ENCODE measurements at places on chromosomes 2 and 18. TPM values are rescaled to one million over a fixed set of nuclear protein-coding genes. Genes with fewer than 3 reads are reported as not detected.

DNA sequence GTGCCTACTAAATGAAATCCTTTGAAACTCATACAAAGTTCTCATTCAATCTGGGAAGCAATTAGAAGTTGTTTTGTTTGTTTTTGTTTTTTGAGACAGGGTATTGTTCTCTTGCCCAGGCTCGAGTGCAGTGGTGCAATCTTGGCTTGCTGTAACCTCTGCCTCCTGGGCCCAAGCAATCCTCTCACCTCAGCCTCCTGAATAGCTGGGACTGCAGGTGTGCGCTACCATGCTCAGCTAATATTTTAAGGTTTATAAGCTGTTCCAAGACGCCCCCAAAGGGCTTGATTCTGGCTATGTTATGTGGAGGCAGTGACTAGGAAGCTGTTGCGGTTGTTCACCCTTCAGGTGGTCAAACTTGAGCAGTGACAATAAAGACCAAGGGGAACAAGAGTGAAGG, 48.5 kb downstream of the NAB1 start:
- no peak overlapping the region for H3K27ac ChIP-seq
- H3K4me1 ChIP-seq: peaks cover 7% of the 10 kb centered on the region
- no peaks in the 10 kb centered on the region for H3K27me3 ChIP-seq
- H3K4me3 ChIP-seq: no peak overlapping the region
- H3K36me3 ChIP-seq: no peaks in the 10 kb centered on the region
- DNase-seq: no peak

DNA sequence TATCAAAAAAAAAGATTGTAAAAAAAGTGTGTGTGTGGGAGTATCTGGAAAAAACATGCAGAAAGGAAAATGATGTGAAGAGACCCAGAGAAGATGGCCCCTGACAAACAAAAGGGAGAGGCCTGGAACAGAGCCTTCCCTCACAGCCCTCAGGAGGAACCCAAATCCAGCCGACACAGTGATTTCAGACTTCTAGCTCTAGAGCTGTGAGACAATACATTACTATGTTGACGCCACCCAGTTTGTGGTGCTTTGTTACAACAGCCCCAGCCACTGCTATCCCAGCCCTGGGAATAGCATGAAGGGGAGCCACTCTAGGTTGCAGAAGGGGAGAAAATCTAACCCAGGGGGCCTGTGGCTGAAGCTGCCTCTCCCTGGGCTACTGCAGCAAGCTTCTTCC, 59.0 kb upstream of the ZBTB7C start:
- no peak for DNase-seq
- no peaks in the 10 kb centered on the region for H3K36me3 ChIP-seq
- H3K4me1 ChIP-seq: no peaks in the 10 kb centered on the region
- no peak overlapping the region for H3K27ac ChIP-seq

DNA sequence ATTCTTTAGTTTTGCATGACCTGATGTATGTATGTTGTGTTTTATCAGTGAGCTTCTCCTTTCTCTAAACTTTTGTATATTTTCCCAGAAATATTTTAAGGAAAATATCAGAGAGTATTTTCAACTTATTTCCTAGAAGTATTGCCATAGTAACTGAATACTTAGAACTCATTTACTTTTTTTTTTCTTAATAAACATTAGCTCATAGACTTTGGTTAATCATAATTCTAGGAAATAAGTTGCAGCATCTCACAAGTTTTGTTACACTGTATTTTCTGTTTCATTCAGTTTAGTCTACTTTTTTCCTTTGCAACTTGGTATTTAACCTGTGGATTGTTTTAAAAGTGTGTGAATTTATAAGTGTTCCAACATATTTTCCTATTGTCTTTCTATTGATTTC, 27.5 kb downstream of the SMCHD1 start:
- H3K4me3 ChIP-seq: no peak overlapping the region
- H3K36me3 ChIP-seq: peaks cover 61% of the 10 kb centered on the region
- no peaks in the 10 kb centered on the region for H3K4me1 ChIP-seq
- H3K27me3 ChIP-seq: no peaks in the 10 kb centered on the region
- H3K27ac ChIP-seq: no peak overlapping the region

- H3K27me3 ChIP-seq: no peaks in the 10 kb centered on the region
- H3K4me1 ChIP-seq: peaks cover 16% of the 10 kb centered on the region
Measured at GRCh38 chr18:58032233-58032632, 11.8 kb upstream of the NEDD4L start.

Gene CDK5R2
- total RNA-seq: 0.61 TPM

Data from Karpas-422 (cell line).